Stimulated activated CD8-positive, alpha-beta memory T cell treated with anti-CD3 and anti-CD28 coated beads, Interleukin-4, amount 100 ng/mL, for 1 hour (primary cell): ENCODE measurements at places on chromosomes 5 and 9.

- no peak for DNase-seq
Measured at GRCh38 chr5:80576383-80576782, 6.3 kb upstream of the ANKRD34B start.

GRCh38 chr9:110742741-110743371 lies 74.3 kb downstream of the MUSK start:
- DNase-seq, result no peak

- DNase-seq, result no peak
Measured at GRCh38 chr9:112403614-112404201, 23.8 kb downstream of the HSDL2 start.

- DNase-seq, result no peak
Measured at GRCh38 chr5:174917976-174918554, 193.7 kb downstream of the MSX2 start.

GRCh38 chr5:116942622-116943021 lies 368.0 kb upstream of the SEMA6A start:
- no peak for DNase-seq

- DNase-seq, result no peak
Measured at GRCh38 chr5:154501566-154501965, 23.5 kb upstream of the HAND1 start.

DNA sequence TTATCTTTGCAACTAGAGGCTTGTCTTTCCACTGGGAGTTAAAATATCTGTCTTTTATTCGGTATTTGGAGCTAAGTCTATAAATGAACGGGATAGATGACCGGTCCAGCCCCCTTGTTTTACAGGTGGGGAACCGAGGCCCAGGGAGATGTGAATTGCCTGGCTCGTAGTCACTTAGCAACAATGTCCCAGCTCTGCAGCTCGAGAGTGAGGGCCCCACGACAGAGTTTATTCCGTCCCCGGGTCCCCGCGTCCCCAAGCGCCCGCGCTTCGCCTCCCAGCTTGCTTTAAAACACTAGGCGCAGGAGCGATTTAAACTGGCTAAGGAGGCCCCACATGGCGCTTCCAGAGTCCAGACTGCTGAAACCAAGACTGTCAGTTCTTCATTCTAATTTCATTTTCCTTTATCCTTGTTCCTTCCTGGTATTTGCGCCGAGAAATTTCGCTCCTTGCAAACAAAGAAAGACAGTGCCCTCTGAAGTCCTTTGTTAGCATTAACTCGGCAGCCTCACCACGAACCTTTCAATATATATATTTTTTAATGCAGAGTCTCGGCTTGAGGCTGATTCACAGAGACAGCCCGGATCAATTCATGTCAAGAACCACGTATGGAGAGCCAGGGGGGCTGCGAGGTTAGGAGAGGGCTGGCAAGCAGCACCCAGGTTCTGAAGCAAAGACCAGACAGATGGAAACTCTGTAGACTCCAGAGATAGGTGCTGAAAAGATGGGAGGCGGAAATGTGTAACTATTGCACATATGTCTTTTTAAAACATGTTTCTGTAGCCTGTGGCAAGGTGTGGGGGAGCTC lies 1.4 kb upstream of the ENC1 start:
- no peak for DNase-seq

GRCh38 chr9:2271426-2271825 lies 256.3 kb downstream of the SMARCA2 start:
- no peak for DNase-seq

DNA sequence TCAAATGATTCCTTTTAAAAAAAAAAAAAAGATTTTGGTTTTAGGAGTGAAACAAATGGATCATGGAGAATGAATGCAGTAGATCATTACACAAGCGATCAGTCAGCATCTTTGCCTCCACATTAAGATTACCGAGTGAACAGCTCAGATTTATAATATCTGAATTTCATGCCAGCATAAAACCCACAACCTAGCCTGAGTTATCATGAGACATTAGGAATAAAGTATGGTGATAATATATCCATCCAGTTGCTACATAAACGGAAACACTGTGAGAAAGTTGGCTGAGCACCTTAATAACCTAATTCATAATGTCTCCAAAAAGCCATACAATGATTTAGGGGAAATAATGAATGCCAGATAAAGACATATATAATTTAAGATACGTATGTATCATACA lies 553.1 kb upstream of the TUSC1 start:
- DNase-seq, result no peak

DNA sequence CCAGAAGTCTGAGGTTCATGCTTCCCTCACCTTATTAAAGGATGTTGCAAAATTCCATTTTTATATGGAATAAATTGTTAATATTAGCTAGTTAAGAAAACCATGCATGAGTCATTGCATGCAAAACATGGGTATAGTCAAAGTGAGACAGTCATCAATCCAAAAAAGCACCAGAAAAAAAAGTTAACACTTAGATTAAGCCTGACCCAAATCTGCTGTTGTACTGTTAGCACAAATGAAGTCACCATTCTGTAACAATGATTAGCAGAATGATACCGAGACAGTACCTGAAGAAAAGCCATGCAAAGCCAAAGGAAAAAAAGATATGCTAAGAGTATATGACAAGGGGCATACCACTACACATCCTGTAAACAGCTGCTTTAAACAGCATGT lies 49.5 kb downstream of the PKD2L2 start:
- DNase-seq, result no peak

DNA sequence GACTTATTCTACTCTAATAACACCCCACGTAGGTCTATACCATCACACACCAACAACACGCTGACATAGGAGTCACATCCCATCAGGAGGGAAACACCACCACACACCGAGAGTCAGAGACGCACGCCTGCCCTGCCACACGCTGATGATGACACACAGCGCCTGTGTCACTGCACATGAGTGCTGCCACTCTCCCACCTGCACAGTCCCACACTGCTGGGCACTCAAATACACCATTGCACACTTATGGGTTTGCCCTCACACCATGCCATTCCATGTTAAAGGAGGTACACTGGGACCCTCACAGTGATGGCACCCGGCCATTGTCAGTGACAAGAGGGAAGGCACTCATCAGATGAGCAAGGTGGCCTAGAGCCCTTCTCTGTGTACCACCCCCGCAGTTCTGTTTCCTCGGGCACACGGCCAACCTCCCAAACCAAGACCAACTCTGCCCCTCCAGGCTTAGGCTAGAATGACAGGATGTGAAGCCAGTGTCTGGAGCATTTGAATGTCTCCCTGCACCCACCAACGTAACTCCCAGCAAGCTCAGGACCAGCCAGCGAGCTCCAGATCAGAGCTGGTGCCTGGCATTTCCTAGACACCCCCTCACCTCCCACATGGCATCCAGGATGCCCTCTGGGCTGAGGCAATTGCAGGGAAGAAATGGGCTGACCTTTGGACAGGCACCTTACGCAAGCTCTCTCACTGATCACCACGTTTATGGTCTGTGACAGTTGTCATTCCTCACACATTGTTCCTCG lies 3.6 kb upstream of the CPLX2 start:
- no peak for DNase-seq

DNA sequence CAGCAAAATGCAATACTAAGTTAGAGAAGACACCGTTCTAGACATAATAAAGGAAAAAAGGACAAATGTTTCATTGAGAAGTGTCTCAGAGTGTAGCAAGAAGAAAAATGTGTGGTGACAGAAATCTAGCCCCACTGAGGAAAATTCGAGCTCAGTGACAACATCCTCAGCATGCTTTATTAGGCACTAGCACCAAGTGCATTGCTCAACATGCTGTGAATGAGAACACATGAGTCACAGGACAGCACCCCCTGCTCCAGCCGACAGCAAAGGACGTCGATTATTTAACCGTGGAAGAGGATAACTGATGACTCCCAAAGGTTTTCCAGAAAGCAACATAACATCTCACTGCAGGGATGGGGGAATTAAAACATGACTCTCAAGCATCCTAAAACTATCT lies 182.7 kb downstream of the GNAQ start:
- DNase-seq, result no peak

GRCh38 chr5:114362977-114363761 lies 1.3 kb downstream of the KCNN2 start:
- DNase-seq, result no peak

DNA sequence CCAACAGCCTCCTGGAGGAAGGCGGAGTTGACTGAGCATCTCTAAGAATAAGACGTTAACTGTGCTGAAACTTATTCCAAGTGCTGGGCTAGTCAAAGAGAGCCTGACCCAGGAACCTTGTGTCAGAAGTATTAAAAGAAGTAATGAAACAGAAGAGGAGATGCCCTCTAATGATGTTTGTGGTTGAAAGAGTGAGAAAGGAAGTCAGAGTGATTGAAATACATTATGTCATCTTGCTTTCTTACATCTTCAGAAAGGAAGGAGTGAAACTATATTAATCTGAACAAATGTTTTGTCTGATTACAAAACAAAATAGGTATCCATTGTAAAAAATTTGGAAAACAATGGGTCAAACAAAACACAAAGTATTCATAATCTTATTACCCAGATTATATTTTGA lies 460.7 kb downstream of the NTRK2 start:
- DNase-seq, result no peak

DNA sequence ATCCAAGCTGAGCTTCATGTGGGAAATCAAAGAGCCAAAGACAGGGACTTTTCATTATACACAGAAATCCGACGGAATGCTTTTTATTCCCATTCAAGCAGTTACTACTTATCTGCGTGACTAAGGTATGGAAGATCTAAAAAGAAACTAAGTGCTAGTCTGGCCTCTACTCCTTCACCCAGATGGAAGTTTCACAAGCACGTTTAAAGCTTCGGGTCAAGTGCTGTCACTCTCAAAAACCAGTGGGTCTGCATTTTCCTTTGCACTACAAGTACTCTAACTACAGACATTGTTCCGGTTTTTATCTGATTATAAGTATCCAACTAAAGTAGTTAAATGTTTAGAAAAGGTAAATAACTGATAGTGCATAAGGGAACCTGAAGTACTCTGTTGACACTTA lies 13.7 kb upstream of the MTAP start:
- no peak for DNase-seq

GRCh38 chr5:13878357-13878756 lies 66.1 kb downstream of the DNAH5 start:
- DNase-seq, result no peak

GRCh38 chr9:277601-278295 lies 63.1 kb downstream of the DOCK8 start:
- DNase-seq, result no peak

DNA sequence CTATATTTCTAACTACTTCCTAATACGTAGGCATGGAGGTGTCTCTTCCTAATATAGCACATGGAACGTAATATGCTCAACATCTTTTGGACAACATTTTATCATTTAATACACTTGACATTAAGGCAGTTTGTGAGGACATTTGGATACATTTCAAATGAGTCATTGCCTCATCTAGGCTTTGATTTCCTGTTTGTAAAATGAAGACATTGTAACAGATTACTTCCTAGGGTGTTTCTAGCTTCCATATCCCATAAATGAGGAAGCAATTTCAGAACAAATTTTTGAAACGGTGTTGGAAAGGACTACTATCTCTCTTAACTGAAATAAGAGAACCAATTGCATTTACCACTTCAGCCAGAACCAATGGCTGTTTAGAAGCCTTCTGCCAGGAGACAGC lies 38.7 kb downstream of the SLC28A3 start:
- DNase-seq, result no peak

- no peak for DNase-seq
Measured at GRCh38 chr5:90050103-90050502, 359.5 kb downstream of the CETN3 start.

GRCh38 chr9:128420060-128420650 lies 502 bp upstream of the CERCAM start:
- DNase-seq, result peak; percentile 43

DNA sequence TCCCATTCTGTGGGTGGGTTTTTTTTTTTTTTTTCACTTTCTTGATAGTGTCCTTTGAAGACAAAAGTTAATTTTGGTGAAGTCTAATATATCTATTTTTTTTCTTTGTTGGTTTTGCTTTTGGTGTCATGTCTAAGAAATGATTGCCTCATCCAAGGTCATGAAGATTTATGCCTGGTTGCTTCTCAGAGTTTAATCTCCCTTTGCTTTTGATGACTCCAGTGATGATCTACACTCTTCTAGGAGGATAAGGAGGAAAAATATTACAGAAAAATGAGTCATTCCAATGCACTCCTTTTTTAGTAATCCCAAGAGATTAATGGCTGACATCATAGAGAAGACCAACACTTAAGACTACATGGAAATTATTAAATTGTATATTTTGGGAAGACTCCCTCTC lies 79.7 kb upstream of the ICE1 start:
- no peak for DNase-seq

DNA sequence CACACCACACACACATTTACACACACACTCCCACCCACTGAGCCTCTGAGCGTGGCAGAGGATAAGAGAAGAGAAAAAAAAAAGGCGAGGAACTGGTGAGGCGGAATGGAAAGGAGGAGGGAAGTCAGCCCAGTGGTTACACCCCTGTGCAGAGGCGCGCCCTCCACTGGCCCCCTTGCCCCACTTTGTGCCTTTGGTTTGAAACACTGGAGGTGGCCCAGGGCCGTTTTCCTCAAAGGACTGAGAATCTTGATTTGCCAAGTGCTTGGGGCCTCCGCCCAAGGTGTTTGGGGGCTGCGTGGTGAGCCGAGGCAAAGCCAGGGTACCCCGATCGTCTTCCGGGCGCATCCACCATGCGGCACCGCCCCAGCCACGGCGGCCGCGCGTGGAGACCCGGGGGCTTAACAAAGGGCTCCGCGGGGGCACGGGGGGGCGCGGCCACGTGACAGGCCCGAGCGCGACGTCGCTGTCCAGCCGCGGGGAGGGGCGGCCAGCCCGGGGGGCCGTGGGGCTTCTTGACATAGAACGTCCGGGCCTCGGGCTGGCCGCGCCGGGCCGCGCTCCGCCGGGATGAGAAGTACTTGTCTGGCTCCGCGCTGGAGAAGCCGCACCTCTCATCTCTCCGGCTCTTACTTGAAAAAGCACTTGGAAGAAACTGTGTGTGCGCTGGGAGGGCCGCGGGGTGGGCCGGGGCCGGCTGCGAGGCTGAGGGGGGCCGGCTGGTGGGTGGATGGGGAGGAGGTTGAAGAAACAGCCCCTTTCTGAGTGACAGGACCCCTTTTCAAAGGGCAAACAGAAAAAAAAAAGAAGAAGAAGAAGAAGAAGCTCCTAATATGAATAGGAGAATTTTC lies 21.0 kb downstream of the NR2F1 start:
- no peak for DNase-seq

DNA sequence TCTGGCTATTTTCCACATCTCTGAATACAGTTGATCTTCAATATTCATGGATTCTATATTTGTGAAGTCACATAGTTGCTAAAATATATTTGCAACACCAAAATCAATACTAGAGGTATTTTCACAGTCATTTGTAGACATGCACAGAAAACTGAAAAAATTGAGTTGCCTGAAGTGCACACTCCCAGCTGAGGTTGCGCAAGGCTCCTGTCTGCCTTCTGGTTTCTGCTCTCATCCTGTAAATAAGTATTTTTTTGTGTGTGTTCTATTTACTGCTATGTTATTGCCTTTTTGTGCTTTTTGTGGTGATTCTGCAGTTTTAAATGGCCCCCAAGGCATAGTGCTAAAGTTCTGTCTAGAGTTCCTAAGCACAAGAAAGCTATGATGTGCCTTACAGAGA lies 371.1 kb upstream of the GRAMD2B start:
- no peak for DNase-seq

- DNase-seq, result no peak
Measured at GRCh38 chr5:141560725-141561483, 57.9 kb downstream of the DIAPH1 start.

GRCh38 chr5:136424835-136425584 lies 59.7 kb upstream of the TRPC7 start:
- DNase-seq, result peak; percentile 5

- no peak for DNase-seq
Measured at GRCh38 chr5:1247811-1248210, 22.6 kb downstream of the SLC6A18 start.
